ENCODE measurements at places on chromosomes 5 and 9. TPM values are rescaled to one million over a fixed set of nuclear protein-coding genes. Genes with fewer than 3 reads are reported as not detected.
A peak's percentile ranks its signal among the peaks of the same experiment; 100 is the strongest.

GRCh38 chr9:14693251-14693861 lies at the start of gene ZDHHC21:
Gene ZDHHC21 (minus strand): TSS chr9:14693432. CDS start chr9:14674340, 19,092 bp downstream.
- DNase-seq = peak; percentile 72

DNA sequence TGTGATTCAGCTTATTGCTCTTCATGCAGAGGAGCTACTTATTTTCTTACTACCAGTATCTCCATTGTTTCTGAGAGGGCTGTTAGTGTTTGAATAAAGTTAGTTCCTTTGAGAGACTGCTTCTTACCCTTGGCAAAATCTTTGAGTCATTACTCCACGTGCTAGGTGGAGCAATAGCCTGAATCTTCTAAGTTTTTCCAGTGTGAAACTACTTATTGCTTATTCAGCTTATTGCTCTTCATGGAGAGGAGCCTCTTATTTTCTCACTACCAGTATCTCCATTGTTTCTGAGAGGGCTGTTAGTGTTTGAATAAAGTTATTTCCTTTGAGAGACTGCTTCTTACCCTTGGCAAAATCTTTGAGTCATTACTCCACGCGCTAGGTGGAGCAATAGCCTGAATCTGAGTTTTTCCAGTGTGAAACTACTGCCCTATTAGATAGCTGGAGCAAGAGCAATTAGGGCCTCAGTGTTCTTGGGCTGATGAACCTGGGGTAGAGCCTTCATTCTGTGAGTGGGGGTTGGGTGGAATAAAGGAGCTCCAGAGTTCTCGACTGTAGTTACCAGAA lies 41.9 kb downstream of the GPBP1 start:
- no peak for DNase-seq

- no peak for DNase-seq
Observed at GRCh38 chr5:73591698-73592501, 26.4 kb downstream of the UTP15 start.

- no peak for DNase-seq
Observed at GRCh38 chr5:127451096-127451495, 66.3 kb upstream of the PRRC1 start.

DNA sequence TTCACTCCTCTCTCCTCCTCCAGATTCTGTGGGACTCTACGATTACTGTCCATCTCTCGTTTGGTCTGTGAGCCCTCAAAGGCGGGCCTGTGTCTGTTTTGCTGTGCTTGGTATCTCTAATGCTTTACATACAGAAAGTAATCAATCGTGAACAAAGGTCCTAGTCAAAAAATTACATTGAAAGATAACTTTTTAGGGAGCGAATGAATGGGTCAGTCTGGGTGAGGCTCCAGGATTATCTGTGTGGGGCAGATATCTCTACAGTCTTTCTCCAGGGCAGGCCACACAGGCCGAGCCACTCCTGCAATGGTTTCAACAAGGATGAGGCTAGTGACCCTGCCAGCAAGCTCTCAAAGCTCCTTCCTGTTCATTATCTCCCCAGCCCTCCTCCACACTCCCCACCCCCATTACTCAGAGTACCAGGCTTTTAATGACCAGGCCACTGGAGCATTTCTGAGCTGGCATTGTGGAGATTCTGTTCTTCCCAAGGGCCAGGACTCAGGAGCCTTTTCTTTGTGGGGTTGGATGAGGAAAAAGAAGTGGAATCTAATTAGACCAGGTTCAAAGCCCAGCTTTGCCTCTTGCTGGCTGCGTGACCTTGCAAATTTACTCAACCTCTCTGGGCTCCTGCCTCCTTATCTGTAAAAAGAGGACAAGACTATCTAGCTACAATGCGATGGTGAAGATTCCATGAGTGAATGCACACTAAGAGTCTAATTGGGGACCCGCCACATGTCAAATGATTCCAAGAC lies 10.2 kb downstream of the CORO2A start:
- DNase-seq = no peak

DNA sequence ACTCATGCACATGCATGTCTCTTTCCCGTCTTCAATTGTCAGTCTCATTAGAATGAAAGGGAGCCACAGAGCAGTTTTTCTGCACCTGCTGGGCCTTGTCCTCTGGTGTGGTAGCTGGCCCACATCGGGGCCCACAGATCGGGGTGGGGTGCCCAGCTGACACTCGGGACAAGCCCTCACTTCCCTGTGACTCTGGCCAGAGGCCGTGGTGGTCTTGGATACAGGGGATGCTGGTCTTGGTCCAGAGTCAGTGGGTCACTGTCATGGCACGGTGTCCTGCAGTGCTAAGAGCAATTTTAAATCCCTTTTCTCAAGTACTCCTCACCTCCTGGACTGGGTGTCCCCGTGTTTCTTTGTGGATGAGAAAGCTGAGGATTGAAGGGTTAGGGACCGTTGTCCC lies 193.2 kb downstream of the CACNA1B start:
- DNase-seq = no peak

- DNase-seq = no peak
Observed at GRCh38 chr9:73230251-73230650, 78.6 kb downstream of the ANXA1 start.

DNA sequence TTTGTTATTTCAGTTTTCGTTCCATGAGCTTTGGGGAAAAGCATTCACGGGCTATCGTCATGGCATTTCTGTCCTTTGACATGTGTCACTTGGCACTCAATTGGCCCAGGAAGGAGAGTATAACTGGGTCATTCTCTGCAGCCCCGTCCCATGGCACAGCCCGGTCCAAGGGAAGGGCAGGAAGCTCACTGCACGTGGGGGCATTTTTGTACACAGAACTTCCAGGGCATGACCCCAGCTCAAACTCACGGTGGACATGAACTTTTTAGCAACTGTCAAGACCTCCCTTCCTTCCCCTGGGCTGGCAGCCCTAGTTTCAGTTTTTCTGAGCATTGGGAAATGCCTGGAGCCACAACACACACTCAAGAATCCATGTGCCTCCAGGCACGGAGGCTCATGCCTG lies 161.6 kb upstream of the PANK3 start:
- peak; percentile 28 for DNase-seq

- no peak for DNase-seq
Observed at GRCh38 chr5:12526113-12526512, 621.9 kb upstream of the CTNND2 start.

DNA sequence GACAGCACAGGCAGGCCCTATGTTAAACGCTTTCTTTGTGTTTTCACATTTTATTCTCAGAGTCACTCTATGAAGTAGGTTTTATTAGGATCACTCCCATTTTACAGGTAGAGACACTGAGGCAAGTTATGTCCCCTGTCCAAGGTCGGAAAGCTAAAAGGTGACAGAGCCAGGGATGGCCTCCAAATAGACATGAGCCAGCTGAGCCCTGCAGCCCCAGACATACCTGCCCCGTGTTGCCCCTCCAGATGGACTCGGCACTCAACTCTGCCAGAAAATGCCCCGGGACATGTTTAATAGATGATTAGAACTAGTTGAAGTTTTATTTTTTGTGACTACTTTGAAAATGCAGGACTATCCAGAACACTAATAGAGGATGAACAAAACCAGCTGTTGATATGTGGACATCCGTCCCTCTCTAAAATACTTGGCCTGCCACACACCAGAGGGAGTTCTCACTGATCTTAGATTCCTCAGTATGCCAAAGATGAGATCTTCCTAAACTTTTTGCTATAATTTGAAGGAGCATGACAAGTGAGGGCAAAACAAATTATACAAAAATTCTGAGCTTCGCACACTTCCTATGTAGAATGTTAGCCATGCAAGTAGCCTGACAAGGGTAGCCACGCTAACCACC lies 258.6 kb upstream of the ADAMTS16 start:
- DNase-seq = no peak

DNA sequence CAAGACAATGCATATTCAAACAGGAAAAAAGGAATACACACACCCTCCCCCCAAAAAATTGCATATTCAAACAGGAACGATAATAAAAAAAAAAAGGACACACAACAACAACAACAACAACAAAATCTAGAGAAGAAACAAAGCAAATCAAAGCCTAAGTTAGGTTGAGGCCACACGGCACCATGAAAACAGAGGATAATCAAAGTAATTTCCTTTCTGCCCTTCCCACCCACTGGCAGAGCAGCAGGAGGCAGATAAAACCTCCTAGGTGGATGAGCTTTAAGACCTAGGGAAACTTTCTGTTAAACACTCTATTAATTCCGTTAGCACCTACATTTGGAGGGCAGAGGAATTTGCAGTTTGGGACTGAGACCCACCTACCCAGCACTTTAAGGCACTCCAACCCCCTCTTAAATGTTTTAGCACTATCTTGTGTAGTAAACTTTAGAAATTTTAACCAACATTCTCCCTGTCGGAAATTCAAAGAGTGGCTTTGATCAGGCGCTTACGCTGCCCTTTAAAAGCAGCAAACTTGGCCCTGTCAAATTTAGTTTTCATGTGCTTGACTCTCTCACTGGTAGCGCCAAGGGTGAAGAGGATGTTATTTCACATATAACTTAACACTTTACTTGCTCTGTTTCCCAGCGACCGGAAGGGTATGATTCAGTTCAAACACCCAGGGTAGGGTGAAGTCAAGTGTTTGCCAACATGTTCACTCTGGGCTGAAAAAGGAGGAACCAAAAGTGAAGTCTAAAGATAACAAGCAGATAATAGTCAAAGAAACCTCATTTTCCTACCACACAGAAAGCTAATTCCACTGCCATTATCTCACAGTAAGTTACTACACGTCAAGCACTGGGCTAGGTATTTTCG lies 9.2 kb downstream of the ENC1 start:
- peak; percentile 49 for DNase-seq

- DNase-seq = no peak
Observed at GRCh38 chr5:97417986-97418385, 234.9 kb upstream of the RIOK2 start.

- DNase-seq = no peak
Observed at GRCh38 chr9:105413525-105413924, 34.3 kb upstream of the FSD1L start.

DNA sequence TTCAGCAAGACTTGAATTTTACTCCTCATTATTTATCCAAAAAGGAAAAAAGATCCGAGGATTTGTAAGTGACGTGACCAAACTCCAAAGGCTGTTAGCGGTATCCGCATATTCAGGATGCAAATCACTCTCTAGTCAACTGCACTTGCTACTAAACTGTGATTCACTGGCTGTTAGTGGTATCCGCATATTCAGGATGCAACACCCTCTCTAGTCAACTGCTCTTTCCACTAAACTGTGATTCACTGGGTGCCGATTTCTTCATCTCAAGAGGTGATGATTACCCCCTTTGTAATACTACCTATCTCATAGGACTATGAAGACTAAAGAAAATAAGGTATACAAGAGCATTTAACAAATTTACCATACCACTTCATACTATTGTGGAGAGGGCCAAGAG lies 5.7 kb downstream of the MAPKAP1 start:
- no peak for DNase-seq

DNA sequence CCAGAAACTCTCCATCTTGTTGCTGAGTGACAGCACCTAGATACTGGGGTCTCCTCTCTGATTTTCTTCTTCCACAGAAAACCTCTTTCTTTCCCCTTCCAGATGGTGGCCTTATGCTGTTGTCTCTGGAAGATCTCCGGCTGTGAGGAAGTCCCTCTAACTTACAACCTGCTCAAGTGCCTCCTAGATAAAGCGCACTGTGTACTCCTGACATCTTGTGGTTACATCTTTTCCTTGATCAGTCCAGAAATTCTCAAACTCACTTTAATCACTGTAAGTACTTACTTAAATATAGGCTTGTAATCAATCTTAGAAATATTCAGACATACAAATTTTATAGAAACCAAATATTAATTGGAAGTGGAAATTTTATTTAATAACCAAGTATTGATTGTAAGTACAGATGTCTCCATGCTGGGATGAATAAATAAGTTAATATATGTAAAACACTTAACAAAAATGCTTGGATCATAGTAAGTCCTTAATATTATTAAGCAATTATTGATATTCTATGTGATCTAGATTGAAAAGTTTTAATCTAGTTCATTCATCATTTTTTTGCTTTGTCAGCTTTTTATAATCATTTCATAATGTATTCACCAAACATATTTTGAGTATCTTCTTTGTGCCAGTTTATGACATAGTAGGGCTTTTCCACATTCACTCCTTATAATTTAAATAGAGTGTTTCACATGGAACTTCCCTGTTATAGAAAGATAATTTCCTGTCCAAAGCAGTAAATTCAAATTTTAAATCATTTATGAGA lies 1381.4 kb upstream of the CDH6 start:
- no peak for DNase-seq

The LCN15 gene
- total RNA-seq = not detected

The C9orf50 gene
- total RNA-seq = not detected

The MSX2 gene
- not detected for total RNA-seq

The PPP2CA gene
- 123 TPM for total RNA-seq
